ENCODE measurements at places on chromosomes 3 and 15.
A peak's percentile ranks its signal among the peaks of the same experiment; 100 is the strongest.

DNA sequence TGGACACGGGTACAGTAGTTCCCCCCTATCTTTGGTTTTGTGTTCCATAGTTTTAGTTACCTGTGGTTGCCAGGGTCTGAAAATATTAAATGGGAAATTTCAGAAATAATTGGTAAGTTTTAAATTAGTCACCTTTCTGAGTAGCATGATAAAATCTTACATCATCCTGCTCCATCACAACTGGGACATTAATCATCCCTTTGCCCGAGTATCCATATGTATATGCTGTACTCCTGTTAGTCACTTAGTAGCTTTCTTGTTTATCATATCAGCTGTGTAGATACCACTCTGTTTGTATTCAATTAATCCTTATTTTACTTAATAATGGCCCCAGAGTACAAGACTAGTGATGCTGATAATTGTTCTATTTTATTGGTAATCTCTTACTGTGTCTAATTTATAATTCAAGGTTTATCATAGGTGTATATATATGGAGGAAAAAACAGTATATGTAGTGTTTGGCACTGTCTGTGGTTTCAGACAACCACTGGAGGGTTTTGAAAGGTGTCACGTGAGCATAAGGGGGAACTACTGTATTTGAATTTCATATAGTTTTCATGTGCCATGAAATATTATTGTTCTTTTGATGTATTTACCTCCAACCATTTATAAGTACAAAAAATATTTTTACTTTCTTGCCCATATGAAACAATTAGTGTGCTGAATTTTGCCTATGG lies 41.4 kb downstream of the CTDSPL2 start:
- DNase-seq = no peak

- DNase-seq = no peak
These were observed 705 bp downstream of the NIPA2 start for GRCh38 chr15:22839046-22839695.

- DNase-seq = no peak
These were observed 592.7 kb upstream of the NAALADL2 start for GRCh38 chr3:174266476-174266875.

- DNase-seq = no peak
These were observed 45.5 kb downstream of the RASGRF1 start for GRCh38 chr15:79045041-79045440.

DNA sequence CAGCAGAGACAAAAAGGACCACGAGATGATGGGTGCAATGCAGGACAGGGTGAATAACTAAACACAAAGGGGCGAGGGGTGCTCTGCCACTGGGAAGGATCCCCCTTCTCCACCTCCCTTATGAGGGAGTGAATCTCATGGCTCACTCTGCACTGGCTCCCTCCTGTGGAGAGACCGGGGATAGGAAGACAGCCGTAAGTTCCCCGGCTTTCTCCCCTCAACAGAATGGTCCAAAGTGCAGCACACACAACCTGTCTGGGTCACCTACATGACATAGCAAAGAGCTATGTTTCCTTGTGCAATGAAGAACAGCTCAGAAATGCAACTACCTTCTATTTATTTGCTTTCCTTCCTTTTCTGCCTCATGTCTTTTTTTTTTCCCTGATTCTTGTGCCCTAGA lies 7.8 kb upstream of the ACSBG1 start:
- DNase-seq = peak; percentile 39

DNA sequence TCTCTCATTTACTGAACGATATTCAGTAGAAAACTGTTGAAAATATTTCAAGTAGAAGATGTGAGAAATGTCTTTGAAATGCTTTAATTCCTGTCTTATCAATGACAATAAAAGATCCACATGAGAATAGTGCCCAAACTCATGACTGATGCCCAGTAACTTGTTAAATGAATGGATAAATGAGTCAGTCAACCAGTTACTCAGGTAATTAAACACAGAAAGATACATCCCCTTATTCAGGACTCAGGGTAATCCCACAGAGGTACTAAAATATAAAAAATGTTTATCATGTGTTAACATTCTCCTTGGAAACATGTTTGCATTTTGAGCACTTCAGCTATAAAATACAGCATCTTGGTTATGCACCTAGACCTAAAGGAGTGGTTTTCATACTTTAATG lies 169.5 kb downstream of the MBNL1 start:
- DNase-seq = no peak

- peak; percentile 27 for DNase-seq
These were observed 28.1 kb downstream of the ZNF589 start for GRCh38 chr3:48268936-48269561.

GRCh38 chr3:175988401-175988800 lies 1129.3 kb downstream of the NAALADL2 start:
- no peak for DNase-seq

DNA sequence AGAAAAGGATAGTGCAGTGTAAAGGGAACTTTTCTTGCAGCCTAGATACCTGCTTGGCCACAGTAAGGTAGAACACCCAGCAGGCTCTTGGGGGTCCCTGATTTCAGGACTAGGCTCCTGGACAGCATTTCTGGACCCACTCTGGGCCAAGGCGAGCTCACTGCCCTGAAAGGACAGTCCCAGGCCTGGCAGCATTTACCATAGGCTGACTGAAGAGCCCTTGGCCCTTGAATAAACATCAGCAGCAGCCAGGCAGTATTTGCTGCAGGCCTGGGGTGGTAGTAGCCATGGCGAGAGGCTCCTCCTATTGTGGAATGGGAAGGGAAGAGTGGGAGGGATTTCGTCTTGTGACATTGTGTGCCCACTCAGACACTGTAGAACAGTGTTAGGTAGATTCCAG lies 529.2 kb downstream of the TUSC7 start:
- DNase-seq = no peak

All from activated CD4-positive, alpha-beta T cell treated with anti-CD3 and anti-CD28 coated beads, Interleukin-2, amount 10 ng/mL, durations not matched to agents 7 days and 5 days (primary cell).